ENCODE measurements at places on chromosomes 6 and 20. TPM values are rescaled to one million over a fixed set of nuclear protein-coding genes. Genes with fewer than 3 reads are reported as not detected.

Gene PXMP4
- 6.1 TPM for total RNA-seq

Gene LST1
- not detected for total RNA-seq

Gene PRPH2
- total RNA-seq = 0.06 TPM

Gene COL21A1
- total RNA-seq = 0.43 TPM

Gene TENT5A
- 11.7 TPM for total RNA-seq

Gene ZNF311
- total RNA-seq = 2.0 TPM

- H3K4me3 ChIP-seq = no peak overlapping the region
- no peaks in the 10 kb centered on the region for H3K36me3 ChIP-seq
- H3K27me3 ChIP-seq = no peaks in the 10 kb centered on the region
- no peak overlapping the region for H3K27ac ChIP-seq
- no peaks in the 10 kb centered on the region for H3K4me1 ChIP-seq
- DNase-seq = no peak
Measured at GRCh38 chr6:69019832-69020231, 384.8 kb downstream of the ADGRB3 start.

- no peak overlapping the region for H3K27ac ChIP-seq
- H3K4me1 ChIP-seq = peaks cover 16% of the 10 kb centered on the region
- no peaks in the 10 kb centered on the region for H3K36me3 ChIP-seq
- H3K4me3 ChIP-seq = no peak overlapping the region
Measured at GRCh38 chr6:13431861-13432465, 55.4 kb downstream of the GFOD1 start.

DNA sequence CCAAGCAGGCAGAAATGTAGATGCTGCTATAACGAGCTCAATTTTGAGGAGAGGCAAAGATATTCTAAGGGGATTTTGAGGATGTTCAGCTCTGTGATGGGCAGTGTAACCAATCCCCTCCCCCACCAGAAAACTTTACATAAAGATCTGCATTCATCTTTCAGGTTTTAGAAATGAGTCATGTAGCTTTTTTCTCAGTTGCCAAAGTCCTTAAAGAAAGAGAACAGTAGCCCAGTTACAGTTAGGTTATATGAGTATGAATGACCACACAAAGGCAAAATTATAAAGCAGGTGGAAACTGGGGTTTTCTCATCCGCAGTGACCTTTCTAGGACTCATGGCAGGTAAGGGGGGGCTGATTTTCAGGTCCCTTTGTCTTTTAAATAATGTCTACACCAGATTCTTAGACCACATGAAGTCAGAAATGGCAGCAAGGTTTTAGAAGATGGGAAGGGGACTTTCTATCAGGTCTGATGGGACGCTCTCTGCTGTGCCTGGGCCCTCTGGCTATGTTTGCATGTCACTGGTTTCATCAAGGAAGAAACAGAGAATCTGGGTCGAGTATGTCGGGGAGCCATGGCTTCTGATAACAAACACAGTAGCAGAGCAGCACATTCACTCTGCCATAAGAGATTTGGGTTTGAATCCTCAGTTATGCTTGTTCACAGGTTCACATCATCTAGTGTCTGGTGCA is 94.7 kb downstream of the CLIC5 start:
- no peak overlapping the region for H3K27ac ChIP-seq
- H3K4me1 ChIP-seq = peaks cover 4% of the 10 kb centered on the region
- no peak for DNase-seq
- H3K27me3 ChIP-seq = peaks cover 36% of the 10 kb centered on the region

DNA sequence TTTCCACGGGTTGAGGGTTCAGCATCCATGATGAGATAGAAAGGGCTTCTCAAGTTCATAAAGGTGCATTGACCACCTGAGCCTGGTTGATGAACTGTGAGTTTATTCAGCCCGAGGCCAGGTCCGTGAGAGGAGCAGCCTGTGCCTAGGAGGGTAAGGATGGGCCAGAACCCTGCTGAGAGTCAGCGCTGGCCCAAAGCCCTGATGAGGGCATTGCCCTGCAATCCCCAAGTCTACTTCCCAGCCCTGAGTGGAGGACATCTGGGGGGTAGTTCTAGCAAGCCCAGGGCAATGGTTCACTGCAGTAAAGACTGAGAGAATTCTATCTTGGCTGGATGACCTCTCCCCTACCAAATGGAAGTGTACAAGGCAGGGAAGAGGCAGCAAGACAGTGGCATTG is 123.3 kb upstream of the NXT1 start:
- H3K4me1 ChIP-seq = no peaks in the 10 kb centered on the region
- H3K27ac ChIP-seq = no peak overlapping the region
- no peaks in the 10 kb centered on the region for H3K27me3 ChIP-seq
- H3K4me3 ChIP-seq = no peak overlapping the region

- no peaks in the 10 kb centered on the region for H3K27me3 ChIP-seq
- peak; percentile 9 for DNase-seq
- no peak overlapping the region for H3K4me3 ChIP-seq
- peaks cover 7% of the 10 kb centered on the region for H3K4me1 ChIP-seq
- no peak overlapping the region for H3K27ac ChIP-seq
- no peaks in the 10 kb centered on the region for H3K36me3 ChIP-seq
Measured at GRCh38 chr6:157755032-157755745, 67.9 kb upstream of the SNX9 start.

DNA sequence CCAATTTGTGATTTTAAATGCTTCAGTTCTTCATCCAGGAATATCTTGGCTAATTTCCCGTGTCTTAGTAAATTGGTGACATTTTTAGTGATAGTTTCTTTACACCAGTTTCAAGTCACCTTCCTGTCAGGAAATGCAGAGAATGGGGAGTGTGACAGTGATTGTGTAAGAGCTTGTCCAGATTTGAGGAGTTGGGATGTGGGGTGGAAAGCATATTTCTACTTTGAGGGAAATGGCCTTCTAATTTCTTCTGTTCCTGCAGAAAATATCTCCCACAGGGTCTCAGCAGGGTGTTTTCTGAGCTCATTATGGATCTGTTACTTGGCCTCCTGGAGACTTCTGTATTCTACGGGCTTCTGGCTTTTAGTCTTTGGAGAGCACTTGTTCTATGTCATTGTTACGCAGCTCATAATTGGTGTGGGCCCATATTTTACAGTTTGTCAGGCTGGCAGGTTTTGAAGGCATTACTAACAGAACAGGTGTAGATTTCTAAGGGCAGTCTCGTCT is 65.6 kb downstream of the TMEM200A start:
- H3K36me3 ChIP-seq = no peaks in the 10 kb centered on the region
- DNase-seq = no peak
- no peaks in the 10 kb centered on the region for H3K27me3 ChIP-seq
- no peak overlapping the region for H3K27ac ChIP-seq
- H3K4me3 ChIP-seq = no peak overlapping the region

GRCh38 chr6:162568266-162568665 is 159.3 kb downstream of the PRKN start:
- no peaks in the 10 kb centered on the region for H3K36me3 ChIP-seq
- no peak overlapping the region for H3K27ac ChIP-seq
- no peak for DNase-seq
- no peak overlapping the region for H3K4me3 ChIP-seq

GRCh38 chr6:3607599-3607998 is 143.9 kb downstream of the PXDC1 start:
- H3K4me1 ChIP-seq = peaks cover 12% of the 10 kb centered on the region
- no peaks in the 10 kb centered on the region for H3K36me3 ChIP-seq
- H3K27ac ChIP-seq = no peak overlapping the region
- no peaks in the 10 kb centered on the region for H3K27me3 ChIP-seq
- no peak for DNase-seq

DNA sequence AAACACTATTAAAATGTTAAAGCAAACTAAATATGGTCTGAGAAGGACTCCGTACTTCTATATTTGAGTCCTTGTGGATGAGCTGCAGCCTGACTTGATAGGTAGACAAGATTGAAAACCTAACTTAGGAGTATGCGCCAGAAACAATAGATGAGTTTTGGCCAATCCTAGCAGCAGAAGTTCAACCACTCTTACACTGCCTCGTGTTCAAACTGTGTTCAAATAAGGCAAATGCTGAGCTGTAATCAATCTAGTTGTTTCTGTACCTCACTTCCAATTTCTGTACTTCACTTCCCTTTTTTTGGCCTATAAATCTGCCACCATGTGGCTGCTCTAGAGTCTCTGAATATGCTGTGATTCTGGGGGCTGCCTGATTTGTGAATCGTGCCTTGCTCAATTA is 13.2 kb upstream of the SERINC1 start:
- peaks cover 9% of the 10 kb centered on the region for H3K36me3 ChIP-seq
- no peak overlapping the region for H3K27ac ChIP-seq
- H3K4me3 ChIP-seq = peak overlapping the region; percentile 63
- H3K27me3 ChIP-seq = no peaks in the 10 kb centered on the region
- peaks cover 21% of the 10 kb centered on the region for H3K4me1 ChIP-seq

DNA sequence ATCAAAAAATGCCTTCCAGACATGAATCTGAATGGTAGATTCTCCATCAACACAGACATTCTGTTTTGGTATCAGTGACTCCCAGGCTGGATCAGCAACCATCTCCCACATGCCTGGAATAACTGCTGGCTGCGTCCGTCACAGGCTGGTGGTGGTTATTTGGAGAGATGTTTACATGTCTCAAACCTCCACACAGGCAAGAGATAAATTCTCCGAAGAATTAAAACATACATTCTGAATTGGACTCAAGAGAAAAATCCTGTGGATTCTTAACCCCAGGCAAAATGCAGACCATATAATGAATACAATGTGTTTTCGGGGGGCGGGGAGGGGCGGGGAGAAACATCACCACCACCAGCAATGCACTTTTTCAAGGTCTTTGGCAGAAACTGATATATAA is 108.2 kb downstream of the THBS2 start:
- H3K4me1 ChIP-seq = no peaks in the 10 kb centered on the region
- no peak overlapping the region for H3K27ac ChIP-seq
- no peak for DNase-seq
- H3K27me3 ChIP-seq = no peaks in the 10 kb centered on the region

- H3K27ac ChIP-seq = no peak overlapping the region
Measured at GRCh38 chr20:37369846-37370245, 23.9 kb downstream of the SRC start.

GRCh38 chr20:52494244-52494643 is 302.7 kb upstream of the ZFP64 start:
- H3K4me3 ChIP-seq = no peak overlapping the region
- no peak for DNase-seq
- no peaks in the 10 kb centered on the region for H3K36me3 ChIP-seq
- no peaks in the 10 kb centered on the region for H3K4me1 ChIP-seq
- H3K27ac ChIP-seq = no peak overlapping the region
- no peaks in the 10 kb centered on the region for H3K27me3 ChIP-seq

DNA sequence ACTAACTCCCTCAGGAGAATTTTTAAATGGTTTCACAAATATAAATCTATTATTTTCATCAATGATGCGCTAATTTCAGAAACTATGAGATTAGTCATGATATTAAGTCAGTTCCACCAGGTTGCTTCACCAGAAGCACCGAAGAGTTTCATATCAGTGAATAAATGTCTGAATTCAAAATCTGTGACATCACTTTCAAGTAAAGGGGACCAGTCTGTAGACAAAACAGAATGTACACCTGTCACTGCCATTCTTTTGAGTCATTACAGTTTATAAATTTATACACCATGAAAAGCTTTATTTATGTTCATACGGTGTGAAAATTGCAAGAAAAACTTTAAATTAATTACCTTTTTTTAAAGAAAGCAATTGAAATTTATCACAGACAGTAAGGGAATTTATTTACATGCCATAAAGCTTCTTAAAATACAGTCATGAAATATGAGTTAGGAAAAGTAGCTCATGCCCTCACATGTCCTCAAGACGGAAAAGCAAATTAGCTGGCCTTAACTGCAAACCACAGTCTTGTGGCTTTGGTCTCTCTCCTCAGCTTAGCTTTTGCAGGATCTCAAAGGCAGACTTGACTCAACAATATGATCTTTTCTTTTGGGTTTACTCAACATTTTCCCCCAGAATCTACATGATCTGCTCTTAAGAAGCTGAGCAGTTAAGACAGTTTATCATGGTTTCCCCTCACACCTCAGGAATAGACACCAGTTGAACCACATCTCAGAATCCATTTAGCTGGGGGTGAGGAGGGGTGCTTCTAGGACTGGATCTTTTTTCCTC is 177.7 kb upstream of the MCHR2 start:
- DNase-seq = no peak
- H3K36me3 ChIP-seq = no peaks in the 10 kb centered on the region
- H3K4me1 ChIP-seq = peaks cover 20% of the 10 kb centered on the region
- no peaks in the 10 kb centered on the region for H3K27me3 ChIP-seq

- H3K27me3 ChIP-seq = no peaks in the 10 kb centered on the region
- no peak overlapping the region for H3K27ac ChIP-seq
- no peaks in the 10 kb centered on the region for H3K4me1 ChIP-seq
- no peak overlapping the region for H3K4me3 ChIP-seq
- DNase-seq = no peak
Measured at GRCh38 chr20:50371878-50372769, 138.1 kb upstream of the PTPN1 start.

- no peak for DNase-seq
- H3K4me3 ChIP-seq = no peak overlapping the region
- no peaks in the 10 kb centered on the region for H3K36me3 ChIP-seq
- no peak overlapping the region for H3K27ac ChIP-seq
- no peaks in the 10 kb centered on the region for H3K4me1 ChIP-seq
Measured at GRCh38 chr20:43432498-43432897, 25.2 kb upstream of the SRSF6 start.

GRCh38 chr20:48387675-48388074 is 440.1 kb downstream of the PREX1 start:
- no peak for DNase-seq
- H3K27me3 ChIP-seq = no peaks in the 10 kb centered on the region
- no peaks in the 10 kb centered on the region for H3K36me3 ChIP-seq
- H3K27ac ChIP-seq = no peak overlapping the region
- no peak overlapping the region for H3K4me3 ChIP-seq

- DNase-seq = no peak
- no peaks in the 10 kb centered on the region for H3K27me3 ChIP-seq
- H3K27ac ChIP-seq = no peak overlapping the region
- H3K36me3 ChIP-seq = no peaks in the 10 kb centered on the region
- no peaks in the 10 kb centered on the region for H3K4me1 ChIP-seq
- no peak overlapping the region for H3K4me3 ChIP-seq
Measured at GRCh38 chr20:24955045-24955444, 6.0 kb downstream of the CST7 start.

DNA sequence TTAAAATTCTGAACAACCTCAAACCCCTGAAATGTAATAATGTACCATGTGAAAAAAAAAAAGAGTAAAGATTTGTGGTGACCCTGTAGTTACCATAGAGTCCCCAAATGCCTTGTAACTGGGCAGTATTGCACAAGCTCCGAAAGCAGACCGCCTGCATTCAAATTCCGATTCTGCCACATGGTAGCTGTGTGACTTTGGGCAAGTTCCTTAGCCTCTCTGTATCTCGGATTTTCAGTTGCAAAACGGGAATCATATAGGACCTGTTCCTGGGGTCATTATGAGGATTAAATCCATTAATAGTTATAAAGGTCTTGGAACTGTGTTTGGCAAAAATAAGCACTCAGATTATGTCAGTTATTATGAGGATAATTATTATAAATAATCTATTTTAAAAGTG is 43.6 kb downstream of the TSPYL4 start:
- DNase-seq = no peak
- no peaks in the 10 kb centered on the region for H3K27me3 ChIP-seq
- no peaks in the 10 kb centered on the region for H3K4me1 ChIP-seq
- H3K27ac ChIP-seq = no peak overlapping the region

- no peaks in the 10 kb centered on the region for H3K27me3 ChIP-seq
- H3K27ac ChIP-seq = no peak overlapping the region
- no peak overlapping the region for H3K4me3 ChIP-seq
- peaks cover 6% of the 10 kb centered on the region for H3K36me3 ChIP-seq
Measured at GRCh38 chr20:58306421-58307261, 2.9 kb upstream of the RAB22A start.
